ENCODE measurements at places on chromosomes 2 and 18. TPM values are rescaled to one million over a fixed set of nuclear protein-coding genes. Genes with fewer than 3 reads are reported as not detected.

Gene ST6GAL2
- 10.9 TPM for total RNA-seq

Gene QPCT
- 50.6 TPM for total RNA-seq

Gene OTX1
- 0.33 TPM for total RNA-seq

Gene KCNK3
- not detected for total RNA-seq

Gene AOX1
- total RNA-seq, result 0.80 TPM

Gene CYP27A1
- total RNA-seq, result 9.0 TPM

Gene TMSB10
- 3,500 TPM for total RNA-seq

Gene RBMS1
- total RNA-seq, result 136 TPM

Gene TWIST2
- not detected for total RNA-seq

Gene SYT4
- total RNA-seq, result 0.26 TPM

Gene UPP2
- total RNA-seq, result not detected

Gene CD8B
- total RNA-seq, result not detected

Gene PTPRN
- total RNA-seq, result 1.1 TPM

Gene RAB3GAP1
- 28.0 TPM for total RNA-seq

Gene SLC38A11
- total RNA-seq, result not detected

Gene C2orf81
- total RNA-seq, result 5.0 TPM

Gene CPLX4
- not detected for total RNA-seq

Gene CNGA3
- 0.10 TPM for total RNA-seq

Gene GAD1
- 129 TPM for total RNA-seq

Gene HNMT
- 4.6 TPM for total RNA-seq

Gene GALR1
- not detected for total RNA-seq

Gene ITPRIPL1
- total RNA-seq, result 1.8 TPM

Gene FSIP2
- total RNA-seq, result 9.0 TPM

Gene ECEL1
- total RNA-seq, result not detected

Gene ONECUT2
- total RNA-seq, result 1.1 TPM

Gene DDX1
- total RNA-seq, result 100 TPM

Gene SCYGR2
- not detected for total RNA-seq

Gene TRIM43
- not detected for total RNA-seq

Gene TUBA3E
- not detected for total RNA-seq

Gene PLB1
- total RNA-seq, result 3.2 TPM

Gene TANK
- 40.8 TPM for total RNA-seq

Gene CD207
- total RNA-seq, result 0.74 TPM

Gene HMSD
- not detected for total RNA-seq

Gene M1AP
- total RNA-seq, result 0.74 TPM

Gene CCDC85A
- total RNA-seq, result 16.4 TPM

Gene NRP2
- 258 TPM for total RNA-seq

Gene ZSWIM2
- total RNA-seq, result not detected

Gene ANO7
- 16.1 TPM for total RNA-seq

All from endothelial cell (in vitro differentiated cells).